ENCODE measurements at places on chromosomes 11 and 22.

- no peak for DNase-seq
These were observed 388.5 kb downstream of the JRKL start for GRCh38 chr11:96778272-96778671.

DNA sequence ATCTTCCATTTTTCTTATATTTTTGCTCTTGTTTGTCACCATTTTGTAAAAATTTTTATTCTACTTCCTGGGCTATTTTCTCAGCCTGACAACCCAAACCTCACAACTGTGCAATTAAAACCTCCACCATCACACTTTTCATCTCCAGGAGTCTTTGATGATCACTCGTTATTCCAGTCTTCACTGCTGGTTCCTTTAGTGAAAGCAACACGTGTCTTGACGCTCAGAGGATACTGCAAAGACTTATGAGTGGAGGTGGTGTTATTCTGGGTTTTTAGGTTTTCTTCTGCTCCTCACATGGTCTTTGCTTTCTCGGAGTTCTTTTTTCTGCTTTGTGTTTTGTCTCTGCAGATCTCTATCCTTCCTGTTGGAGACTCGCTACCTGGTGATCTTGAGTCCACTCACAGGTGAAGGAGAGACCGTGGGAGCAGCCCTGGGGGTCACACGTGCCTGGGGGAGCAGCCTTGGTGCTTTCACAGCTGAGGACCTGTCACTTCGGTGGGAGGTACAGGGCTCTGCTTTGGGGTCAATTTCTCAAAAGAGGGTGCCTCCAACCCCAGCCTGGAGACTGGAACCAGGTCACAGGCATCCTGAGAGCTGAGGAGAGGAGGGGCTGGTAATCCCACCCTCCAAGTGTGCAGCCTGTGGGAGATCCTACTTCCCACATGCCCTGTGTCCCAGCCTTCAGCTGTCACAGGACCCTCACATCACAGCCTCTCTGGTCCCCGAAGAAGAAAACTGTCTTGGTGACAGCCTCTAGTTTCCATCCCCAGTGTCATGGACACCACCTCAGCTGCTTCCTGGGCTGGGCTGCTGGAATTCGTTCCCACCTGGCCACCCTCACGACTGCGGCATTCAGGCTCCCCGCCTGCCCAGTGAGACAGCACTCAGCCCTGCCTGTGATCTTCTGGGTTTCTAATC, 11.0 kb downstream of the SULT4A1 start:
- DNase-seq, result no peak

- no peak for DNase-seq
These were observed 32.4 kb downstream of the ZC3H12C start for GRCh38 chr11:110125632-110126031.

GRCh38 chr11:21988477-21988876, 204.4 kb upstream of the ANO5 start:
- DNase-seq, result no peak

DNA sequence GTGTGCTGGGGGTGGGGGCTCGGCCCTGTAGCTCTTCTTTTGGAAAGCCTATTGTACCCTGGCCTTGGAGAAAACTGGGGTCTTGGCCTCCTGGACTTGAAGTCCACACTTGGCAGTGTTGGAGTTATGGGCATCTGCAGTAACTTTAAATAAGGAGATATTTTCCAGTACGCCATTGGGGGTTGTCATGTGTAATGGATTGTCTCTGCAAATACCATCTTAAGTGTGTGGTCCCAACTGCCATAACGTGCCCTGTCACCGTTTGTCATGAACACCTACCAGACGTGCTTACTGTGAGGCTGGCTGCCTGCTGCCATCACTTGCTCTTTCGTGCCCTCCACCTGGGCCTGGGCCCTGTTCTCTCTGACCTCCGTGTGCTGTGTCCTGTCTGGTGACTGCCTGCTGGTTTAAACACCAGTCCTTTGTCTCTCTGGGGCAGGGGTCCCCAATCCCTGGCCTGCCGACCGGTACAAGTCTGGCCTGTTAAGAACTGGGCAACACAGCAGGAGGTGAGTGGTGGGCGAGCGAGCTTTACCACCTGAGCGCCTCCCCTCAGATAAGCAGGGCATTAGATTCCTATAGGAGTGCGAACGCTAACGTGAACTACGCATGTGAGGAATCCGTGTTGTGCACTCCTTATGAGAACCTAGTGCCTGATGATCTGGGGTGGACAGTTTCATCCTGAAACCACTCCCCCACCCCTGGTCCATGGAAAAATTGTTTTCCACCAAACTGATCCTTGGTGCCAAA, 3.6 kb upstream of the ZDHHC8 start:
- DNase-seq, result no peak

DNA sequence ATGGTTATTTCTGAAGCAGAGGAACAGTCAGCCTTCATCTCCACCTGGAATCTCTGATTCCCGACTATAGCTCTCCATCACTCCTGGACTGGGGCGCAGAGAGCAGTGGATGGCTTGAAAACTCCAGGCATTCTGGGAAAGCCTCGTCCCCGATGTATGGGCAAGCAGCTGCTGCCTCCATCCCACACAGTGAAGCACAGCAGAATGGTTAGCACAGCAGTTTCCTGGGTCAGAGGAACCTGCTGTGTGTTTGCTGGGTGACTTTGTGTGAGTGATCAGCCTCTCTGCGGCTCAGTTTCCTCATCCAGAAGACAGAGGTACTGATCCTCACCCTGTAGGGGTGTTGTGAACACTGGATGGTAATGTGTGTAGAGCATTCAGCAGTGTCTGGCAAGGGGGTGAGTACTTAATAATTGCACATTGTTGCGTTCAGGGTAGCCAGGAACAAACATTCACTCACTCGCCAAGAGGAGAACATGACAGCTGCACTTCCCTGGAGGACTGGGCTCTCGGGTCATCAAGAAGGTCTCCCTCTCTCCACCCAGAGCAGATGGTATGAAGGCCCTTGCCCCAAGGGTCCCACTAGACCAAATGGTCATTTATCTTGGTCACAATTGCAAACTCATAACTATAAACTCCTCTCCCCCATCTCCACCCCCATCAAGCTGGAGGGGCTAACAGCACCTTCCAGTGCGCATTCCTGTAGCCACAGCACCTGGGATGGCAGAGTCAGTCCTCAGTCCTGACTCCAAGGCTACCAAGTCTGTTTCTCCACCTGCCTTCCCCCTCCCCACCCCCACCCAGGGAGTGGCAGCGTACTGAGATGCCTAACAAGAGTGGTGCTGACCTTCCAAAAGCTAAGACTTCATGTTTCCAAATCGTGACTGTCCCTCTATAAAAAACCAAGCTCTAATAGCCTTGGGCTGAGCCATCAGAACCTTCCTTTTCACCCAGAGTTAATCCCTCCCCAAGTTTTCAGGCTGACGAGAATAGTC, 1.5 kb upstream of the CHST1 start:
- no peak for DNase-seq

DNA sequence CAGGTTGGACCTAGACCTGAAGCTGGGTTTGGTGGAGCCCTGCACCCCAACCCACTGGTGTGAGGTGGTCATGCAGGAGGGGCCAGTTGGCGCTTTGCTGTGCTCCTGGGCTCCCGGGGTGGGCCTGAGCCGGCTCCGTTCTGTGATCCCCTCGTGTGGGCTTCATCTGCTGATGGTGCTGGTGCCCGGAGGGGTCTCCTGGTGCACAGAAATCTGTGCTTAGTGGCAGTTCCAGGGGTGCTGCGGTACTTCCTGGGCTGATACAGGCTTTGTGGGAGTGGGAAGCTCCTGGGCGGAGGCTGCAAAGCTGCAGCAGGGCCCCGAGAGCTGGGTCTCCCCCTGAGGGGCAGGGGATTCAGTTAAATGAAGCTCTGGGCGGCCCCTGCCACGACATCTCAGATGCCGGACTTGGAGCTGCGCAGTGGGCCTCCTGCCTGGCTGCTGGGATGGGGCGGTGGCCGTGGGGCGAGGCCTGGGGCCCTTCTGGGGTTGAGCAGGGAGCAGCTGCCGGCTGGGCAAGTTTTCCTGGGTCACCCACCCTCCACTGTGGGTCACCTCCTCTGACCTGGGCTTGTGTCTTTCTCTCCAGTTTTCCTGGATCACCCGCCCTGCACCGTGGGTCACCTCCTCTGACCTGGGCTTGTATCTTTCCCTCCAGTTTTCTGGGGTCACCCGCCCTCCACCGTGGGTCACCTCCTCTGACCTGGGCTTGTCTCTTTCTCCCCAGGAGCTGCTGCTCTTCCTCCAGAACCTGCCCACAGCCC, 410.5 kb downstream of the TBC1D22A start:
- DNase-seq, result no peak

DNA sequence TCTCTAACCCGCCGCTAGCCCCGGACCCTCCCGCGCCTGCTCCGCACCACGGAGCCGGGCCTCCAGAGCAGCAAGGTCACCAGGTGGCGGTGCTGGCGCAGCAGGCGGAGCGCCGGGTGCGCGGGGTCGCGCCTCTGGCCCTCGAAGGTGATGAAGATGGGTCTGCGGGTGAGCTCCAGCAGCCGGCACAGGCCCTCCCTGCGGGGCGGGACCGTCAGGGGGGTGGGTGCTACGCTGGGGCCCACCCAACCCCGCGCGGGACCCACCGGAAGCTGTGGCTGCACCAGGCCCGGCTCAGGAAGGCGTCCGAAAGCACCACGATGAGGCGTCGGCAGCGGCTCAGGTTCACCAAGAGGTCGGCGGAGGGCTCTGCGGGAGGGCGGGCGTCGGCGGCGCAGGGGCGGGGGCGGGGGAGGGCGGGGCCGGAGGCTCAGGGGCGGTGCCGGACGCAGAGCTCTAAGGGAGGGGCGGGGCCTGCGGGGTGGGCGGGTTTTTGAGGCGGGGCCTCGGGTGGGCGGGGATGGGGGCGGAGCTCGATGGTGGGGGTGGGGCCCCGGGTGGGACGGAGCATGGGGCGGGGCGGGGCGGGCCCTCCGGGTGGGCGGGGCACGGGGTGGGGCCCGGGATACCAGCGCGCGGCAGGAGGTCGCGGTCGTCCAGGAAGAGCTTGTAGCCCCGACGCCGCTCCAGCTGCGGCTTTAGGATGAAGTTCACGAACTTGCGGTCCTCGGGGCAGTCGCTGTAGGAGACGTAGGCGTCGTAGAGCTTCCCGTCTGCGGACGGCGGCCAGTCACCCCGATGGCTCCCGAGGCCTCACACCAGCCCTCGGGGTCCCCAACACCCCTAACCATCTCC, 7.8 kb downstream of the SIGIRR start:
- peak; percentile 77 for DNase-seq

- DNase-seq, result no peak
These were observed 593.7 kb upstream of the LUZP2 start for GRCh38 chr11:23903044-23903704.

DNA sequence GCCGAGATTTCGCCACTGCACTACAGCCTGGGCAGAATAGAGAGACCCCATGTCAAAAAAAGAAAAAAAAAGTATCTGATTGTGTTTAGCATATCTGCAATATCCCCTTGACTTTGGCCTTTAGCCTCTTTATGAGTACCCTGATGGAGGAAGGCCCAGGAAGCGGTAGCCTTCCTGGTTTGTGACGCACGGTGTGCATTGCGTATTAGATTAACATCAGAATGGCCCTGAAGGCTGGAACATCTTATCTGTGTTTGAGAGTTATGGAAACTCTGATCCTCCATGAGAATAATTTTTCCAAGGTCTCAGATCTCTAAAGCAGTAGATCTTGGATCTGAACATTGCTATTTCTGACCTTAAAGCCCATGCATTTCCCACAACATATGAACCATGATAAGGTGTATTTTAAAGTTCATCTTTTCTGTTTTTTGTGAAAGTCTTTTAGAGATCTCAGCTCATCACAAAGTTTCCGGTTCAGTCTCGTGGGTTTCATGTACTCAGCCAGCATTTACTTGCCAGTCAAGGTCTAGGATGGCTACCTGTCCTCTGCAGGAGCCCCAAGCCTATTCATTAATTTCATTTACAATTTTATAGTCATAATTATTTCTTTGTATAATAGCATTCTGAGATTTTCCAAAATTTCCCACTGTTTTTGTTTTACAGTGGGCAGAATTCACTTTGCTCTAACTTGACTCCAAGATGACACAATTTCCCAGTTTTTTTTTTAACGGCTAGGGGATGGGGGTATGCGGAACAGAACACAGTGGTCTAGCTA, 605 bp upstream of the FDX1 start:
- no peak for DNase-seq

DNA sequence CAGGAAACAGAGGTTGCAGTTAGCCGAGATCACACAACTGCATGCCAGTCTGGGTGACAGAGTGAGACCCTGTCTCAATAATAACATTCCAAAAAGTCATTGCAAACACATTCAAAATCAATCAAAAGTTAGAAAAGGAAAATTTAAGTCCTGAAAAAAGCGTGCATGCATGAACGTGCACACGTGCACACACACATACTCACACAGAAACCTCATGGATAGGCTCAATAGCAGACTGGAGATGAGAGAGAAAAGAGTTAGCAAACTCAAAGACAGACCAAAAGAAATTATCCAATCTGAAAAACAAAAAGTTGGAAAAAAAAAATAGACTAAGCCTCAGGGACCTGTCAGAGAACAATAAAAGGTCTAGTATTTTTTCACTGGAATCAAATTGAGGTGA, 1005.6 kb downstream of the TBC1D22A start:
- DNase-seq, result no peak

DNA sequence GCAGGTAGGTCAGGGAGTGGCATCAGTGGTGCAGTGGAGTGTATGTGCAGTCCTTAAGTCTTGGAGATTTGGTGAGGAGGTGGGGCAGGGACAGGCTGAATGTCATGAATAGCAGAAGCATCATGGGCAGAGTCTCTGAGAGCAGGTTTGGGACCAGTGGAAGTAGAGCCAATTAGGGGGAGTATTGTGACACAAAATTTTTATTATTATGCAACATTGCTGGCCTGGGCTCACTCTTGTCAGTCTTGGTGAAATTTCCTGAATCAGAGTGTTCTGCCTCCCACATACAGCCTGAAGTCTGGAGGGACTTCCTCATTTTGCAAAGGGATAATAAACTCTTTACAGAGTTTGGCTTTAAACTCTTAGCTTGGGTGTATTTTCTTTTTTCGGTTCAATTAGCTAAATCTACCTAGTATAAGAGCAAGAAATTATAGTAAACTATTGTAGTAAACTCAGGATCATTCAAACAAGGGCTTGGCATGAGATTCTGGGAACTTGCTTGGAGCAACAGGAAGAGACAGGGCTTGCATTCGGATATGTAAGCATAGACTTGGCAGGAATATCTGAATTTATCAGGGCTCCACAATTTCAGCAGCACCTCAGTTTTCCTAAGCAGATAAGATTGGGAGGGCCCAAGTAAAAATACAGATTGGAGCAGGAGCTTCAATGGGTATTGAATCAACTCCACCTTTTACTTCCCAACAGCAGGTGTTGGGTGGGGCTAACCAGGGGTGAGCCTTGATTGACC, 67.7 kb downstream of the FDX1 start:
- DNase-seq, result no peak

DNA sequence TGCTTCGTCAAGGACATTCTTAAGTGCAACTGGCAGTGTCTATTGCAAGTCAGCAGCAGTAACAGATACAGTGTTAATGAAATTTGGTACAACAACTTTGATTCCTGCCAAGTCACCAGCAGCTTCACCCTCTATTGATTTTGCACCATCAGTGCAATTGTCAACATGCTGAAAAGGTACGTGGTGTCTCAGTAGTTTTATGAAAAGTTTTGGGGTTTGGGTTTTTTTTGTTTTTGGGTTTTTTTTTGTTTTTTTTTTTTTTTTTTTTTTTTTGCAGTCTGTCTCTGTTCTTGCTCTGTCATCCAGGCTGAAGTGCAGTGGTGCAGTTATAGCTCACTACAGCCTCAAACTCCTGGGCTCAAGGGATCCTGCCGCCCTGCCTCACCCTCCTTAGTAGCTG, 19.1 kb upstream of the GRIK4 start:
- DNase-seq, result no peak

Data from stimulated activated CD8-positive, alpha-beta memory T cell treated with anti-CD3 and anti-CD28 coated beads, Interleukin-7, amount 100 ng/mL, for 24 hours (primary cell).